ENCODE measurements at places on chromosomes 4 and X.
A peak's percentile ranks its signal among the peaks of the same experiment; 100 is the strongest.

- DNase-seq, result no peak
These were observed 73.2 kb downstream of the SLC4A4 start for GRCh38 chr4:71411981-71412380.

DNA sequence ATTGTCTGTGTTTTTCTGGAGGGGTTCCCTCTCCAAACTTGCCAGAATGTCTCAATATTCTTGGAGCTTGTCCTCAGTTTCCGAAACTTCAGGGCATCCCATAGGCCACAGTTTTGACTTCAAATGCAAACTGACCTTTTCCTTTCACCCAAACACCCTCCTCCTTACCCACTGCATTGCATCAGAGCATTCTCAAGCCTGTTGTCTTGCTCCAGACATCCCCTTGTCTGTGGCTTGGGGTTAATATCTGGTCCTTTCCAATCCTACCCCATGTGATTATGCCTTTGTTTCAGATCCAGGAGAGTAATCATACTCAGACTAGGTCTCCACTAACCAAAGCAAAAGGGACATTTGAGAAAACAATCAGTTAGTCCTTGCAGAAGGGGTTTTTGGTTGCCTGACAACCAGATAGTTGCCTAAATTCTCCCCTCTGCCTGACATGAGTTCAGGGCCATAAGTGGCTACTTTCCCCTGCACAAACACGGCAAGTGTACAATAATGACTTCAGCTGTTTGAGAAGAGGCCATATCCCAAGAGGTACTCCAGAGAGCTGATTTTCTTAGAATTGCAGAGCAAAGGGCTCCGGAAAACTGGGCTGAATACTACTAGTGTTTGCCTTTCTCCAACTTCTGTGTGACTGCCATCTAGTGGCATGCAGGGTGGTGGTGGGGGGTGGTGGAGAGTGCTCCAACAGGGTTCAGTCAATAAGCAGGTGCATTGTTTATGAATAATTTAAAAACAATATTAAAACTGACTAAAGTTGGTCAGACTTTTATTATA is 130.2 kb downstream of the CHRDL1 start:
- DNase-seq, result peak; percentile 9

- peak; percentile 14 for DNase-seq
These were observed 16.8 kb upstream of the RAB40A start for GRCh38 chrX:103536071-103536470.

DNA sequence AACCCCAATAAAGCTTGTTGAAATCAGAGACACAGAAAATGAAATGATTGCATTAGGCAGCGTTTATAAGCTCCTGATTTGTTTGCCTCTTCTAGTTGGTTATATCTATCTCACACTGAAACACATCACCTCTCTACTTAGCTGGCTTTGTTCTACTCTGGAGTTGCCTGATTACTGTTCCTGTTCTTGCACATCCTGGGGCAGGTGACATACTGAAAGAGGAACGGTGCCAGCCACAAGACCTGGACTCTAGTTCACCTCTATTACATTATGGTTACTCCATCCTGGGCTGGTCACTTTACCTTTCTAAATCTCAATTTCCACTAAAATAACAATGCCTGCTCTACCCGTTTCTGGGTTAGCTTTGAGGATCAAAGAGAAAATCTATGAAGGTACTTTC is 47.9 kb downstream of the TRIM2 start:
- no peak for DNase-seq

DNA sequence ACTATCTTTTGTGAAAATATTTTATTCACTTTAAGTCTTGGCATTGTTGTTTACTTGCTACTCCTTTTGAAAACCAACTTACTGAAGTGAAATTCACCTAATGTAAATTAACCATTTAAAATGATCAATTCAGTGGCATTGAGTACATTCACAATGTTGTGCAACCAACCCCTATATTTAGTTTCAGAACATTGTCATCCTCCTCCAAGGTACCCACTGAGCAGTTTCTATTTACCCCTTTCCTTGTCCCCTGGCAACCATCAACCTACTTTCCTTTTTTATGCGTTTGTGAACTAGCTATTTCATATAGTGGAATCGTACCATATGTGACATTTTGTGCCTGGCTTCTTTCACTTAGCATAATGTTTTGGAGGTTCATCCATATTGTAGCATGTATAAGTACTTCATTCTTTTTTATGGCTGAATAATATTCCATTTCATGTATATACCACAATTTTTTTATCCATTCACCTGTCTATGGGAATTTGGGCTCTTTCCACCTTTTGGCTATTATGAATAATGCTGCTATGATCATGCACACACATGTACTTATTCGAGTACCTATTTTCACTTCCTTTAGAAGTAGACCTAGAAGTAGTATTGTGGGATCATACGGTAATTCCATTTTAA is 85.0 kb downstream of the WWC2 start:
- no peak for DNase-seq

DNA sequence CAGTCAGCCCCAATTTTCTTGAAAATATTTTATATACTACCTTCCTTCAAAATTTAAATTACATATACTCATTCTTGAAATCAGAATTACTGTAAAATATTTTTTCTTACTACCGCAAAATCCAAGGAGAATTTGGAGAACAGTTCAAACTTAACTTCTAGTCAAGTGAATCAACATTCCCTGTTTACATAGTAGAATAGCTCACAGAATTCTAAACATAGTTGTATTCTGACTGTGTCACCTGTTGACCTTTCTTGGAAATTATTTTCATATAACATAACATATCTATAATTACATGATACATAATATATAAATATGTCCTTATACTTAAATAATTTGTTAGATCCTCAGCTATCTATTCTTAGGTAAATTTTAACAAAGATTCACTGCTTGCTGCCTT is 31.0 kb upstream of the FGF5 start:
- peak; percentile 58 for DNase-seq

GRCh38 chr4:88955580-88956380 is 101.2 kb downstream of the FAM13A start:
- no peak for DNase-seq

GRCh38 chr4:86919561-86920223 is 15.1 kb upstream of the AFF1 start:
- no peak for DNase-seq

- DNase-seq, result no peak
These were observed 6.3 kb downstream of the TKTL2 start for GRCh38 chr4:163467082-163467770.

GRCh38 chr4:120517966-120518365 is 404.6 kb downstream of the PRDM5 start:
- DNase-seq, result peak; percentile 75

- DNase-seq, result no peak
These were observed 564 bp downstream of the FAM149A start for GRCh38 chr4:186104890-186105646.

DNA sequence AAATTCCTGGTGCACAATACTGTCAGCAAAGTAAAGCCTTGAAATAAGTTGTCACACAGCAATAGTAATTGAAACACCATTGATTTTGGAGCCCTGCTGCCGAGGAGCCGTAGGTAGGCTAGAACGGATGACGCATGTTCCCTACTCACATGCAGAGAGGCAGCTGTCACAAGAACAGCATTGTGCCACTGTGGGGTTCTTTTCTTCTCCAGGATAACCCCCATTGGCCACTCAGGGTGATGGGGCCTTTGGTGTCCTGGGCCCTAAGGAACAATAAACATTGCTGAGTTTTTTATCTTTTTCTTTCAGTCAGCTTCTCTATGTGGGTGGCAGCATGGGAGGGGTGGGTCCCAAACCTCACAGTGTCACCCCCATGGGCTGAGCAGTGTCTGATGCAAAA is 542.3 kb downstream of the BCOR start:
- DNase-seq, result no peak

DNA sequence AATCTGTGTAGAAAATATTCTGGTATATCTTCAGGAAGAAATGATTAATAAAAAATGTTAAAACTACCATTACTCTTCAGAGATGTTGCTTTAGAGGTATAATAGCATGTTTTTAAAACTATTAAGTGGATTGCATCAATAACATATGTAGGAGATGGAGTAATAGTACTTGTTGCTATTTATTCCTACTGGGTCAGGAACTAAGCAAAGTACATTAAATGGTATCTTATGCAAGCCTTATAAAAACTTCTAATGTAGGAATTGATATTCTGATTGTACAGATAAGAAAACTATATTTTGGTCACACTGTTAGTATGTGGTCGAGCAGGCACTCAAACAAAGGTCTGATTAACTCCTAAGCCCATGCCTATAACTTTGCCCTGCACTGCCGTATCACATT is 31.4 kb upstream of the PDLIM5 start:
- no peak for DNase-seq

DNA sequence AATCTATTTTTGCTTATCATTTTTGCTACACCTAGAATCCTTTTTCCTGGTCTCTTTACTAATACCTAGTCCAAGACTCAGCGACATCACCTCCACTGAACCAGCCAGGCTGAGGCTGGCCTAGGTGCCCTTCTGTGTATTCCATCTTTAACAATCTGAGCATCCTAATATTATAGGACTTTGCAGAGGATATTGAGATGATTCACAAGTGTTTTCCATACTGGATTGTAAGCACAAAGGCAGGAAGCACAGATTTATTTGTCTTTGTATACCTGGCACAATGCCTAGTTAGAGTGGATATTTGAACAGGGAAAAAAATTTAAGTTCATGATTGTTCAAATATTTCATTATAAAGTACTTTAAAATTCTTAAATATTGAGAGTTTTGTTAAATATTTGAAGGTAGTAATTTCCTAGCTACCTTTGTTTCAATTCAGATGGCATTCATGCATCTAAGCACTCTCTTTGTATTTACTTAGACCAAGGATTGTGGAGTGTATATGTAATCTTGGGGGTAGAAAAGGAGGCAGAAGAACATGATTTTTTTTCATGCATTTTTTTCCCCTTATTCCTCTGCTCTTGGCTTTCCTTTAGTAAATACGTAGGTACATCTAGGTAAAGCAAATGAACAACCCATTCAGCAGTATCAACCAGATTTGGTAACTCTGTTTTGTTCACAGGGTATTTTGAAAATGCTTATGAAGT is 18.4 kb downstream of the SMARCA5 start:
- DNase-seq, result peak; percentile 20

DNA sequence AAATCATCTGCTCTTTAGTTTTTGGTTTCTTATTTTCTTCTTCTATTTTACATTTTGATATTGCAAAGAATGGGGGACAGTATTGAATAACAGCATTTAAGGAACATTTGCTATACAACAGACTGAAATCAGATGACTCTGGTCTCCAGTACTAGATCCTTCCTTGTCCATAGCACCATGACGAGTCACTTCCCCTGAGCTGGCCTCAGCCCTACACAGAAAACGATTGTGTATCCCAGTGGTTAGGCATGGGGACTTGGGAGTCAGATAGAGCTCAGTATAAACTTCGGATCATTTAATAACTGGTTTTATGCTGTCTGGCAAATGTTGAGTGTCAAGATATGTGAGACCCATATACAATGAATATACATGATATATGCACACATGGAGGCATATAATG is 44.7 kb upstream of the BEX4 start:
- peak; percentile 10 for DNase-seq

DNA sequence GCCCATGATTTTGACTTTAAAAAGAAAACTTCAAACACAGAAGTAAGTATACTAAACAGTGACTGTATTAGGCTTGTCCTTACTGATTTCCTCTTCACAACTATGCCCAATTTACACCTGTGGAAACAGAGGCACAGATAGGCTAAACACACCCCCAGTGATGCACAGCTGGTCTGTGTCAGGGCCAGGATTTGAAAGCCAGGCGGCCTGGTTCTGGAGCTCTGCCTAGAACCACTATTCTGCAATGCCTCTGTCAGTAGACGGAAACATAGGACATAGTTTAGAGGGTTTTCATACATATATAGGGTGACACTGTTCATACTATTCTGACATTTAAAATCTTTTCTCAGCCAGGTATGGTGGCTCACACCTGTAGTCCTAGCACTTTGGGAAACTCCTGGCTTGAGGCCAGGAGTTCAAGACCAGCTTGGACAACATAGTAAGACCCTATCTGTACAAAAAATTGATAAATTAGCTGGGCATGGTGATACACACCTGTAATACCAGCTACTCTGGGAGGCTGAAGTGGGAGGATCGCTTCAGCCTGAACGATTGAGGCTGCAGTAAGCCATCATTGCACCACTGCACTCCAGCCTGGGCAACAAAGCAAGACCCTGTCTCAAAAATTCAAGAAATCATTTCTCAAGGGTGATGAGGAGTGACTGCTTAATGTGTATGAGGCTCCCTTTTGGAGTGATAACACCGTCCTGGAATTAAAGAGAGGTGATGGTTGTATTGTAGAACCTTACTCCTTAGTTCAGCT is 23.0 kb upstream of the CBR4 start:
- no peak for DNase-seq

DNA sequence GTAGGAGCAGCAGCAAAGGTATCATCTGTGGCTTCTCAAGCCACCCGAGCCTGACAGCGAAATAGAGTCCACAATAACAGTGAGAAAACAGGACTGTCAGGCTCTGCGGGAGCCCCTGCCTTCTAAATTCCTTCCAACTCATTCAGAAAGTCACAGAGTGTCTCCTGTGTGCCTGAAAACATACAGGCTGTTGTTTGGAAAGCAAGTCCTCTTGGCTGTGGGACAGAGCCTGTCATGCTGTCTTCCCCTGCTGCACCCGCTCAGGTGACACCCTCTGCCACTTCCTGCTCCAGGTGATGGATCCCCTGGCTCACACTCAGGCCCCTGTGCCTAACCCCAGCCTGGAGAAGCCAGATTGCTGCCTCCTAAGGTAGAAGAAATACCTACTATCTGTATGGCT is 152.3 kb downstream of the RAB28 start:
- DNase-seq, result no peak

GRCh38 chr4:140757232-140757630 is 1.0 kb upstream of the TBC1D9 start:
- no peak for DNase-seq

DNA sequence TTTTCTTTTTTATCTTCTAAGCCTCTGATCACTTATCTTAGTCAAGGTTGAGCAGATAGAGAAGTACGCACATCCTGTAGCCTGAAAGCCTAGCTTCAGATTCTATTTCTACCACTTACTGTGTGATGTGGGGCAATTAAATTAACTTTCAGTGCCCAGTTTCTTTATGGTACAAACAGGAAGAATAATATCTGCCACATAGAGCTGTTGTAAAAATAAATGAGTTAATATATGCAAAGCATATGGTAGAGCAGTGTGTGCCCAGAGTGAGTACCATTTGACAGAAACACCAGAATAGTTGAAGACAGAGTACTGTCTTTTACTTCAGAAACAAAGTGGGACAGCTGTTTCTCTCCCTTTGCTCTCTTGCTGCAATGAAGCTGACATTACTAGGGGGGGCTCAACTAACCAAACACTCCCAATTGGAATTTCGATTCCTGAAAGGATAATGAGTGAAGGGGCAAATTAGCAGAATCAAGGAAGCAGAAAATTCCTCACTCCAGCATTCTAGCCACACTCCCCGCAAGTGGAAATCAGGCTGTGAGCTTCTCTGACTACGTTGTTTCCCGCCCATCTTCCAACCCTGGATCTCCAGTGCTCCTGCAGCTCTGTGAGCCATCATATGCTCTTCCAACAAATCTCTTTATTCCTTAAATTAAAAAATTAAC is 80.4 kb downstream of the MAPK10 start:
- no peak for DNase-seq
